Karpas-422 (cell line): ENCODE measurements at places on chromosomes 13 and 19.

DNA sequence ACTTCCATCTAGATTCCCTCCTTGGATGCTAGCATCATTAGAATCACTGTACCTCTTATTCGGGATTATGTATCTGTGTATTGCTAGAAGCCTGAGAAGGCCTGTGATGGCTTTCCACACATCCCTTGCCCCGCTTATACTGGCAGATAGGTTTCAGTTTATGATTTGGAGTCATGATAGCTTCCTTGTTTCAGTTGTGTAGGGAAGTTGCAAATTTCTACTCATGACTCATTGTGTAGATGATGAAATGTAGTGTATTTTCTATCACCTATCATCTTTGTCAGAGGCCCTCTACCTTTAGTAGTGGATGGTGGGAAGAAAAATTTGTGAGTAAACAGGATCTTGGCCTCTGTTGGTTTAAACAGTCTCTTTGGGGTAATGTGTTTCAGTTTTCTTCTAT is 165.2 kb downstream of the GGACT start:
- peak; percentile 25 for DNase-seq

- DNase-seq: no peak
These were observed 8.0 kb downstream of the MYO1F start for GRCh38 chr19:8569066-8569771.

GRCh38 chr13:104810242-104810641 is 1725.2 kb downstream of the EFNB2 start:
- DNase-seq: no peak

GRCh38 chr13:91329733-91330132 is 17.8 kb upstream of the MIR17HG start:
- DNase-seq: no peak

GRCh38 chr13:30234619-30235162 is 72.7 kb downstream of the KATNAL1 start:
- DNase-seq: no peak

DNA sequence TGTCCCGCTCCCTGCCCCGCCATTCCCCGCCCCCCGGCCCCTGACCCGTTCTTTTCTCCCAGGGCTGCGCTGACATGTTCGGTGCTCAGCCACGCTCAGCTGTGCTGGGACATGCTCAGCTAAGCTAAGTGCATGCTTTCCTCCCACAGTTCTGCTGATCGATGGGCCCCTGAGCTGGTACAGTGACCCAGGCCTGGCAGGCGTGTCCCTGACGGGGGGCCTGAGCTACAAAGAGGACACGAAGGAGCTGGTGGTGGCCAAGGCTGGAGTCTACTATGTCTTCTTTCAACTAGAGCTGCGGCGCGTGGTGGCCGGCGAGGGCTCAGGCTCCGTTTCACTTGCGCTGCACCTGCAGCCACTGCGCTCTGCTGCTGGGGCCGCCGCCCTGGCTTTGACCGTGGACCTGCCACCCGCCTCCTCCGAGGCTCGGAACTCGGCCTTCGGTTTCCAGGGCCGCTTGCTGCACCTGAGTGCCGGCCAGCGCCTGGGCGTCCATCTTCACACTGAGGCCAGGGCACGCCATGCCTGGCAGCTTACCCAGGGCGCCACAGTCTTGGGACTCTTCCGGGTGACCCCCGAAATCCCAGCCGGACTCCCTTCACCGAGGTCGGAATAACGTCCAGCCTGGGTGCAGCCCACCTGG is 3.7 kb downstream of the TNFSF9 start:
- DNase-seq: peak; percentile 36
